M059J (cell line): ENCODE measurements at places on chromosomes 1 and 21. TPM values are rescaled to one million over a fixed set of nuclear protein-coding genes. Genes with fewer than 3 reads are reported as not detected.

DNA sequence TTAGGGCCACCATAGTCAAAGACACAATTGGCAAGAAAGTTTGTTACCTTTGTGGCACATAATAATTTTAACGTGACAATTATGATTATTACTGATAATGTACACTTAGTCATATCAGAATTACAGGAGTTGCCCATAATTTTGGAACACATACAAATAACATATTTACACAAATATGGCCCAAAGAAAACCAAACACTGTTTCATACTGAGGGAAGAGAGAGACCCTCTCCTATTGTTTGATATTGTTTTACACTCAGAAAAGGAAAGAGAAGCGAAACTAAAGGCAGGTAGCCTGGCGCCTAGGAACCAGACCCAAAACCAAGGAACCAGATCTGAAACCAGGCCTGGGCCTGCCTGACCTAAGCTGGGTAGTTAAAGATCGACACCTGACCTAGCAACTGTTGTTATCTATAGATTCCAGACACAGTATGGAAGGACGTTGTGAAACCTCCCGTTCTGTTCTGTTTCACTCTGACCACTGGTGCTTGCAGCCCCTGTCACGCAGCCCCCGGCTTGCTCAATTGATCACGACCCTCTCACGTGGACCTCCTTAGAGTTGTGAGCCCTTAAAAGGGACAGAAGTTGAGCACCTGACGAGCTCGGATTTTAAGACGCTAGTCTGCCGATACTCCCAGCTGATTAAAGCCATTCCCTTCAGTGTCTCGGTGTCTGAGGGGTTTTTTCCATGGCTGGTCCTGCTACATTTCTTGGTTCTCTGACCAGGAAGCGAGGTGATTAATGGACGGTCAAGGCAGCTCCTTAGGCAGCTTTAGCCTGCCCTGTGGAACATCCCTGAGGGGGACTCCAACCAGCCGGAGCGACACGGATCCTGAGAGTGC lies 27.9 kb downstream of the C1orf115 start:
- DNase-seq, result no peak

LCE1D gene
- total RNA-seq, result not detected in 2 replicates

- DNase-seq, result peak; percentile 51
These were observed 310.8 kb downstream of the USP25 start for GRCh38 chr21:16040601-16041000.

- DNase-seq, result no peak
These were observed 217.9 kb downstream of the KCNH1 start for GRCh38 chr1:210915890-210916507.

- DNase-seq, result peak; percentile 37
These were observed 953 bp downstream of the PTPRU start for GRCh38 chr1:29237129-29237821.

CD1B gene
- total RNA-seq, result not detected in 2 replicates

GRCh38 chr21:39513735-39514134 lies 62.0 kb downstream of the SH3BGR start:
- no peak for DNase-seq

GRCh38 chr1:248316796-248317195 lies 7.6 kb downstream of the OR2M7 start:
- no peak for DNase-seq

DNA sequence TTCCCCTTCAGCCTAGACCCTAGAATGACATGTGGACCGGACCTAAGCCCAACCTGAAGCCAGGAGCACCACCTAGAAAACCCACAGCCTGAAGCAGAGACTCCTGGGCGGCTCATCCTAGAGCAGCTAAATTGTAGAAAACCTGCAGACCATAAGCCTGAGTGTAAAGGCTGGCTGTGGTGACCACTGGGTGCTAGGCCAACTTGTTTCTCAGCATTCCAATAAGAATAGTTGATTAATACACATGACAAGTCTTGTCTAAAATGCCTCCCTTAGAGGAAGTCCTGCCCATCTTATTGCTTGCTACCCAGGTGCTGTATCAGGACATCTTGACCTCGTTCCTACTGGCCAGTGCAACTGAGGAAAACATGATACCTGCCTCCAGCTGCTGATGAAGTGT lies 23.3 kb upstream of the CASQ2 start:
- DNase-seq, result no peak

DNA sequence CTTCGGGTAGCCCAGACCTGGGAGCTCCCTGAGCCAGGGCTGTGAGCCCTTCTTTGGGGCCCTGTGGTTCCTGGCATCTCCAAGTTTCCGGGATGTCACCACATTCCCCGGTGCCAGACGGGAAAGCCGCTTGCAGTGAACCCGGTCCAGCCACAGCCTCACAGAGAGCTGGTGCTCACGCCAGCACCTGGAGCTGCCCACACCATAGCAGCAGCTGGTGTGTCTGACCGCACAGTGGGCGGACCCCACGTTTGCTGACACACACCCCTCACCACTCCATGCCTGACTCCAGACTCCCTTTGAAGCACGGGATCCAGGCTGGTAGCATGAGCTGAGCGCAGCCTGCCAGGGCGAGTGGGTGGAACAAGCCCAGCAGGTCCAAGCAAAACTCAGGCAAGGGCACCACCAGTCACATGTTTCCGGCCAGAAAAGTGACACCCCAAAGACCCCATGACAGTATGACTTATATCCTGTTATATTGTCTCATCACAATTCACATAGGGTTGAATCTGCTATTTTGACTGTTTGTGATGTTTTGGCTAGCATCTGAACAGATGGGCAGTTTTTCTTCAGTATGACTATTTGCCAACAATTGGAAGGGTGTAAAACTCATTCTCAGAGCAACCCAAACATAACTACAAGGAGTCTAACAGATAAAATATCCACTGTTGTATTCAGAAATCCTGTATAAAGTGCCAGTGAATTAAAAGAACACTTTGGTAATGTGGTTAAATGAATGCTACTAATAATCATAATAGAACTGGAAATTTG lies 285.4 kb downstream of the SMYD3 start:
- DNase-seq, result no peak

DNA sequence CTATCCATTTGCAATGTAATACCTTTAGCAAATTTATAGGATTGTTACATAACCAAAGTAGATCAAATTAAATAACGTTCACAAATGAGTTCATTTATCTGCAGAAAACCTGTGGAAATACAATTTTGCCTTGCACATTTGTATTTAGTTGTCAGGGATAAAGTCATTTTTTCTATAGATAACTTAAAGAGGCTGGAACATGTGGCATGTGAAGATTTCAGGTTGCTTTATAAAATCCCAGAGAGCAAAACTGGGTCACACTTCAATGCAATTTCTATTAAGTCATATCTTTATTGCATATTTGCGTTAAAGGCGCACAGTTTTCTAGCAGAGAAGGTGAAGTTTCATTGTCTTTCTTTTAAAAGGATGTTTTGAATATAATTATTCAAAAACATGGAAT lies 342.4 kb downstream of the USP25 start:
- DNase-seq, result no peak

- no peak for DNase-seq
These were observed 27.8 kb downstream of the PIGM start for GRCh38 chr1:160004001-160004400.

PGLYRP3 gene
- not detected in 2 replicates for total RNA-seq

GRCh38 chr1:88191917-88192316 lies 492.2 kb upstream of the PKN2 start:
- DNase-seq, result no peak

- peak; percentile 38 for DNase-seq
These were observed 19.3 kb downstream of the IARS2 start for GRCh38 chr1:220113136-220113695.

- DNase-seq, result peak; percentile 22
These were observed 120.6 kb upstream of the RAVER2 start for GRCh38 chr1:64624218-64624713.

DNA sequence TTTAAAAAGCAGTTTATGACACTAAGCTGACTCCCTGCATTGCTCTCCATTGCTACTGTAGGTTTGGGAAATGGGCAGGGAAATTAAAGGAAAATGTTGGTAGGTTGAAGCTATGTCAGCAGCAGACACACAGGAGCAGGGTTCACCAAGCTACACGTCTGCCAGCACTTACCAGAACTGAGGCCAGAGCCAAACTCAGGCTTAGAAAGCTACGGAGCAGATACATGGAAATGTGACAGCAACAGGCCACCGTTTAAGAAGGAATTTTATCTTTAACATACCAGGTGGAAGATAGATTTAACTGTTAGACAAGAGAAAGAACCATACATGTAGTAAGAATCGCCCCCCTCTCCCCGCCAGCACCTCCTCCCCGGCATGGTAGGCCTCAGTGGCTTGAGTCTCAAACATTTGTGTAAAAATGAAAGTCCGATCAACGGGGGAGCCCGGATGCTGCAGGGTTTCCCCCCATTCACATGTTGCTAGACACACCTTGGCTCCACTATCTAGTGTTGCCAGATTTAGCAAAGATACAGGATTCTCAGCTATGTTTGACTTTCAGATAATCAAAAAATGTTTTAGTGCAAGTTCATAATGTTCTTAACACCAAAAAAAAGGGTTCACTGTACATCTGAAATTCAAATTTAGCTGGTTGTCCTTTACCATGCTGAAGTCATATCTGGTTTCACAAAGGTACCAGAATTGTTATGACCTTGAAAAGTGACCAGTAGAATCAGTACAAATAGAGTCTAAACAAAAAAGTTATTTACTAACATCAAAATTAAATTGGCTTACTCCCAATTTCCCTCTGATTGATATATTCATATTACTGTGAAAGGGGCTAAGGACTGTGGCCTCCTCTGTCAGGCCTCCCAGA lies 6.7 kb downstream of the OR2T11 start:
- no peak for DNase-seq

- no peak for DNase-seq
These were observed 85.6 kb upstream of the TTC39A start for GRCh38 chr1:51415963-51416362.

IL23R gene
- total RNA-seq, result 0.07 TPM in 1 of 2 replicates, not detected in the other

DNA sequence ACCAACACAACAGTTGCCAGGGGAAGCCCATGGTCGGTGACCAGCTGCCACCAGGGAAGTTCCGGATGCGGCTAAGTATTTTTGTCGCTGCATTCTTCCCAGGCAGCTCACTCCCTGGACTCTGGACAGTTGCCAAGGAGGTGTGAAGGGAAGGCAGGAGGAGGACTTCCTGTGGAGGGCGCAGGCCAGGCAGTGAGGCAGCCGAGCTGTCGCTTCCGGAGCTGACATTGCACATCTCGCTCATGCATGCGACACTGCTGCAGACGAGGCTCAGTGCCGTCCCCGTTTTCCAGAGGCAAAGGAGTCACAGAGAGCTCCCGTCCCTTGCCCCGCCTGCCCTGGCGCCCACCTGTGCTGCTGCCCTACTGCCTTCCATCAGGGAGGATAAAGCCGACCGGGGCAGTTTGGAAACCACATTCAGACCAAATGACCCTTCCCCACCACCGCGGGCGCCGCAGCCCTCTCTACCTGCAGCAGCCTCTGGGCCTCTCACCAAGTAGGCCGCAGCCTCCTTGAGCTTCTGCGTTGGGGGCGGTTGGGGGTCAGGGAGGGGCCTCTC lies 81.4 kb downstream of the NENF start:
- peak; percentile 97 for DNase-seq

CLCNKA gene
- 0.42 TPM in 1 of 2 replicates, not detected in the other for total RNA-seq

DNA sequence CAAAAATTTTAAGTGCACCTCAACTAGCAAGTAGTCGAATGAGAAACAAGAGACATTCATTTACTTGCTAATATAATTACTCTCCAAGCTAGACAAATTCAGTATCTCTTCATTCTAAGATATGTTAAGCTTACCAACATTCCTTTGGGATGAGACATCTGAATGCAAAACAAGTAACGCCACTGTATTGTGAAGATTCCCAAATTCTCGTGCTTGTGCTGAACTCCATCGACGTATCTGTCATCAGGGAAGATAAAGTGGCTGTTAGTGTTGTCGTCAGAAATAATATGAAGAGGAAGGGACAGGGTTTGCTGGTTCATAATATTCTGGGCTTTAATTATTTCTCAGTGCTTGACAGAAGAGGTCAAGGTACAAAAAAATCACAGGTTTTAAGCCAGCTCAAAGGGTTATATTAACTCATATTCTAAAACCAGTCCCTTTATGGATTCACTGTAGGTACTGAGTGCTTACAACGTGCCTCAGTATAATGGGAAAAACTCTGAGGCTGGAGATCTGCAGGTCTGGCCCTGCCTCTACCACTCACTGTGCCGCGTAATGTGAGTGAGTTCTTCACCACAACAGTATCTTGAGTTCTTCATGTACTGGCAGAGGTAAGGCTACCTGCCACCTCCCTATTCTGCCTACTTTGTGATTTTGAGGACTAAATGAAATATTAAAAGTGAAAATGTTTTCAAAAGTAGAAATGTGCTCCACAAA lies 42.0 kb downstream of the PCSK9 start:
- peak; percentile 81 for DNase-seq

GRCh38 chr1:184463680-184464079 lies 76.9 kb downstream of the C1orf21 start:
- DNase-seq, result no peak

HCN3 gene
- 0.66 and 1.7 TPM in 2 replicates for total RNA-seq

TCHHL1 gene
- total RNA-seq, result not detected in 2 replicates

DNA sequence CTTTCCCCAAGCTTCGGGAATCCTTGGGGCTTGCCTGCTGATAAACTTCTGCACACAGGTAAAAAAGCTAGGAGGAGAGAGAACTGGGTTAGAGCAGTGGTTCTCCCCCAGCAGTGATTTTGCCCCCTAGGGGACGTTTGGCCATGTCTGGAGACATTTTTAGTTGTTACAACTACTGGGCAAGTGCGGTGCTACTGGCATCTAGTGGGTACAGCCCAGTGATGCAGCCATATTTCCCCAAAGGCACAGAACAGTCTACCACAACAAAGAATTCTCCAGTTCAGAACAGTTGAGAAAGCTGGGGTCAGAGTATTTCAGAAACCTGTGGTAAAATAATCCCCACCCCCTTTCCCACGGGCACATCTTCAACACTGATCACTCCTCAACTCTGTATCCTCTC lies 41.3 kb downstream of the LRRC71 start:
- DNase-seq, result peak; percentile 16

DNA sequence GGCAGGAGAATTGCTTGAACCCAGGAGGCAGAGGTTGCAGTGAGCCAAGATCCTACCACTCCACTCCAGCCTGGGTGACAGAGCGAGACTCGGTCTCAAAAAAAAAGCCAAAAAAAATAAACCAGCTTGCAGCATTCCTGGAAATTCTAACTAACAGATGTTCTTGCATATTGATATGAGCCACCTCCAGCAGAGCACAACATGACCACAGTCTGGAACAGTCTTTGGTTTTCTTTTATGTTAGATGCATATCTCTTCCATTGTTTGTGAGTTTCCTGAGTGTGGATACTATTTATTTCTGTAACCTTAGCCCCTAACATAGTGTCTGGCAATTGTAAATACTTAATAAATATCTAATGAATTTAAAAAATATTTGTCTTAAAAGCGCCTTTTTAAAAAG lies 23.9 kb downstream of the IFNAR1 start:
- no peak for DNase-seq

DNA sequence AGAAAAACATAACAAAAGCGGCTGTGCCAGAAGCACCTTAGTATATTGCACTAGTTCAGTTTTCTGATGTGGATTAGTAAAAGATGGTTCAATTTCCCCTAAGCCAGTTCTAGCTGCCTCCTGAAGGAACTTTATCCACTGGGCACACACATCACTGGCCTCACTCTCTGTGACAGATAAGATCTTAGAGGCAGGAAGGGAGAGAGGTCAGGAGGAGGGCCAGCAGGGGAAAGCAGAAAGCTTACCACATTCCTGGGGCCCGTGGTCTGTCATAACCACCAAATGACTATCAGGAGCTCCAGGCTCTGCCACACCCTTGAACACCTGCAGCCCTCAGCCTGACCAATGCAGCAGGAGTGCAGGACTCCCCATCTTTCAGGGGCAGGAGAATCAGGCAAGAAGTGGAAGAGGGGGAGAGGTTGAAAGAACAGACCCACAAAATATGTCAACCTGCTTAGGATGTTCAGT lies 37.8 kb downstream of the LRRC71 start:
- peak; percentile 72 for DNase-seq

GRCh38 chr1:227885135-227885647 lies 62.5 kb downstream of the WNT9A start:
- DNase-seq, result no peak
